Fibroblast of lung (primary cell): ENCODE measurements at places on chromosomes 12 and 14. TPM values are rescaled to one million over a fixed set of nuclear protein-coding genes. Genes with fewer than 3 reads are reported as not detected.

DNA sequence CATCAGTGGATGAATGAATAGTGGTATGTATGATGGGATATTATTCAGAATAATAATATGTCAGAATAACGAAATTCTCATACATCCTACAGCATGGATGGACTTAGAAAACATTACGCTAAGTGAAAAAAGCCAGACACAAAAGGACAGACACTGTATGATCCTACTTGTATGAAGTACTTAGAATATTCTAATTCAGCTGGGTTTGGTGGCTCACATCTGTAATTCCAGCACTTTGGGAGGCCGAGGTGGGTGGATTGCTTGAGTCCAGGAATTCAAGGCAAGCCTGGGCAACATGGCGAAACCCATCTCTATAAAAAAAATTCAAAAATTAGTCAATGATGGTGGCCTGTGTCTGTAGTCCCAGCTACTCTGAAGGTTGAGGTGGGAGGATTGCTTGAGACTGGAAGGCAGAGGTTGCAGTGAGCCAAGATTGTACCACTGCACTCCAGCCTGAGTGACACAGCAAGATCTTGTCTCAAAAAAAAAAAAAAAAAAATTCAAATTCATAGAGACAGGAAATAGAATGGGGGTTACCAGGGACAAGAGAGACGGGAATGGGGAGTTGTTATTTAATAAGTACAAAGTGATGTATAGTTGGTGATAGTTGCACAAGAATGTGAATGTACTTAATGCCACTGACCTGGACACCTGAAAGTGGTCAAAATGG, 132.3 kb downstream of the CHST11 start:
- no peak overlapping the region for H3K27ac ChIP-seq
- H3K27me3 ChIP-seq = no peaks in the 10 kb centered on the region
- DNase-seq = no peak
- no peak overlapping the region for H3K4me3 ChIP-seq

- no peaks in the 10 kb centered on the region for H3K27me3 ChIP-seq
- H3K27ac ChIP-seq = no peak overlapping the region
- H3K4me3 ChIP-seq = no peak overlapping the region
- H3K4me1 ChIP-seq = no peaks in the 10 kb centered on the region
- H3K36me3 ChIP-seq = no peaks in the 10 kb centered on the region
These were observed 6.7 kb downstream of the CLEC12A start for GRCh38 chr12:9977916-9978315.

DNA sequence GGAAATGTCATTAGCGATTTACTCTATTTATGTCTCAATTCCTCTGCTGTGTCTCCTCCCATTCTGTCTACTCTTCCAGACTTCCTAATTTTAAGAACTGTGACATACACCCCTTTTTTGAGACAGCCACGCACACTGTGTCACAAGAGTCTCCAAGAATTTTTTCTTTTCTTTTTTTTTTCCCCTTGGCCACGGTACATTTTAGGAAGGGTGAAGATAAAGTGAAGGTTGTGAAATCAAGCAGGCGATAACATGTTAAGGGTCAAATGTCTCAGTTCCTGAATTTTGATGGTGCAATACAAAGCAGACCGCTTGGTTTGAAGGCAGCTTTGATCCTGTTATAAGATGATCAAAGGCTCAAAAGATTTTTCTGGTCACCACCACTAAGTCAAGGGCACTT, 4.3 kb downstream of the OLR1 start:
- H3K36me3 ChIP-seq = no peaks in the 10 kb centered on the region
- DNase-seq = no peak
- no peak overlapping the region for H3K27ac ChIP-seq
- no peak overlapping the region for H3K4me3 ChIP-seq
- no peaks in the 10 kb centered on the region for H3K27me3 ChIP-seq

GRCh38 chr12:105234197-105234596, 1.8 kb downstream of the APPL2 start:
- no peaks in the 10 kb centered on the region for H3K36me3 ChIP-seq
- H3K4me1 ChIP-seq = peaks cover 8% of the 10 kb centered on the region
- H3K4me3 ChIP-seq = peak overlapping the region; percentile 85
- DNase-seq = no peak
- H3K27ac ChIP-seq = no peak overlapping the region
- H3K27me3 ChIP-seq = no peaks in the 10 kb centered on the region

DNA sequence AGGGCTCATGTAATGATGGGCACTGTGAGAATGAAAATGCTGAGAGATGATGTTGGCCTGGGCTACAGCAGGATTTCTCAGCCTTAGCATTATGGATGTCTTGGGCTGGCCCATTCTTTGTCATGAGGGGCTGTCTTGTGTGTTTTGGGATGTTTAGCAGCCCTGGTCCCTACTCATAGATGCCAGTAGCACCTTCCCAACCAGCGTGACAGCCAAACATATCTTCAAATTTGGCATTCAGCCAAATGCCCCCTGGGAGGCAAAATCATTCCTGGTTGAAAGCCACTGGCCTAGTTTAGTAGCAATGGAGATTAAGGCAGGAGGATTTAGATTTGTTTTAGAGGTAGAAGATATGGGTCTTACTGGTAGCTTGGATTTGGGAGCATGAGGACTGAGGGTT, 26.6 kb downstream of the UBE3B start:
- H3K27me3 ChIP-seq = no peaks in the 10 kb centered on the region
- H3K4me1 ChIP-seq = no peaks in the 10 kb centered on the region
- no peak for DNase-seq
- H3K4me3 ChIP-seq = no peak overlapping the region

- peaks cover 15% of the 10 kb centered on the region for H3K36me3 ChIP-seq
- H3K4me1 ChIP-seq = peaks cover 1% of the 10 kb centered on the region
- H3K4me3 ChIP-seq = no peak overlapping the region
- no peaks in the 10 kb centered on the region for H3K27me3 ChIP-seq
- no peak for DNase-seq
These were observed 4.1 kb downstream of the TUBA1B start for GRCh38 chr12:49126852-49127763.

DNA sequence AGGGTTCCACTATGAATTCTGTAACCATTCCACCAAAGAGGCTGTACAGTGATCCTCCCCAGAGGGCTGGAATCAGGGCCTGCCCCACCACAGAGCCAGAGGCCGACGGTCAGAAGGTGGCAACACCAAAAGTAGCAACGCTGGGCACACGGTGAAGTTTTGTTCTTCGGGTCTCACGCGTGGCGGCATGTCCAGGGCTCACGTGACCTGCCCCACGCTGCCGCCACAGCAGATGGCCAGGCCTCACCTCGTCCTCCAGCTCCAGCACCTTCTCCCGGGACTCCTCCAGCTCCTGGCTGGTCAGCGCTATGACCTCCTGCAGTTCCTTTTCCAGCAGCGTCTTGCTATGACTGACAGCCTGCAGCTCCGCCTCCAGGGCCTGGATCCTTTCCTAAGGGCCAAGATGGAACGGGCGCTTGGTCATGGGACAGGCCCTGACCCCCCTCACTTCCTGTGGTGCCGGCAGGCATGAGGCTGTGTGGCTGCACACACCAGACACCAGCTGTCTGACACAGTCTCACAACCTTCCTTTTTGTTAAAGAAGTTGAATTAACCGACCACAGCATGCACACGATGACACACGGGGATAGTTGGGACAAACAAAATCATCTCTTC, 22.4 kb upstream of the ANKLE2 start:
- peaks cover 54% of the 10 kb centered on the region for H3K36me3 ChIP-seq
- H3K27ac ChIP-seq = no peak overlapping the region
- H3K4me3 ChIP-seq = no peak overlapping the region
- H3K4me1 ChIP-seq = peaks cover 2% of the 10 kb centered on the region

DNA sequence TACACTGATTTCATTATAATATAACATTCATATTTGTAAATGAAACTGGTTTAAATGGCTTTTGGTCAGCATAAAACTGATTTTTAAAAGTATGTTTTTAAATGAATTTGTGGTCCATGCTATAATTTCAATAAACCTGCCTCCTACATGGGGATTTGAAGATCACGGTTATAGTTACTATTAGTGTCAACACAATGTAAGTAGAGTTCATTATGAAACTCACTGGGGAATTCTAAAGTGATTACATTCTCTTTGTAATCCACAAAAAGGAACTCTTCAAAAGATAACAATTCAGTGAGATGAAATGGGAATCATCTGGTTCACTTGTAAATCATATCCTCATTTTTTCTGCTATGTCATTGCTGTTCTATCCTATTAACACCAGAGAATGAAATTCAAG, 204.5 kb upstream of the G2E3 start:
- H3K4me3 ChIP-seq = no peak overlapping the region
- DNase-seq = no peak
- no peaks in the 10 kb centered on the region for H3K4me1 ChIP-seq
- H3K27ac ChIP-seq = no peak overlapping the region
- H3K36me3 ChIP-seq = no peaks in the 10 kb centered on the region

DNA sequence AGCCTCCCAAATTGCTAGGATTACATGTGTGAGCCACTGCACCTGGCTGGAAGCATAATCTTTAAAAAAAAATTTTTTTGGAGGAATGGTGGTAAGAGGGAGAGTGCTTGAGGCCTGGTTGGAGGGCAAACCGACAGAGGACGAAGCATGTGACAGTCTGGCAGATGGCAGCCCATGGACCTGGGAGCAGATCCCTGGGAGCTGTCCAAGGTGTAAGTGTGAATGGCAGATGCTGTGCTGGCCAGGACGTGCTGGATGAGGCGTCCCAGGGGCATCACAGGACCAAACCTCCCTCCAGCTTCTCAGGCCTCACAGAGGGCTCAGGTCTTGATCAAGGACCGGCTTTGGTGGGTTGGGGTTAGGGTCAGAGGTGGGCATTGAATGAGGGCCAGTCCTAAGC, 128.4 kb upstream of the NCOR2 start:
- H3K4me1 ChIP-seq = peaks cover 5% of the 10 kb centered on the region
- peaks cover 15% of the 10 kb centered on the region for H3K27me3 ChIP-seq
- peak; percentile 44 for DNase-seq
- no peaks in the 10 kb centered on the region for H3K36me3 ChIP-seq
- no peak overlapping the region for H3K4me3 ChIP-seq

DNA sequence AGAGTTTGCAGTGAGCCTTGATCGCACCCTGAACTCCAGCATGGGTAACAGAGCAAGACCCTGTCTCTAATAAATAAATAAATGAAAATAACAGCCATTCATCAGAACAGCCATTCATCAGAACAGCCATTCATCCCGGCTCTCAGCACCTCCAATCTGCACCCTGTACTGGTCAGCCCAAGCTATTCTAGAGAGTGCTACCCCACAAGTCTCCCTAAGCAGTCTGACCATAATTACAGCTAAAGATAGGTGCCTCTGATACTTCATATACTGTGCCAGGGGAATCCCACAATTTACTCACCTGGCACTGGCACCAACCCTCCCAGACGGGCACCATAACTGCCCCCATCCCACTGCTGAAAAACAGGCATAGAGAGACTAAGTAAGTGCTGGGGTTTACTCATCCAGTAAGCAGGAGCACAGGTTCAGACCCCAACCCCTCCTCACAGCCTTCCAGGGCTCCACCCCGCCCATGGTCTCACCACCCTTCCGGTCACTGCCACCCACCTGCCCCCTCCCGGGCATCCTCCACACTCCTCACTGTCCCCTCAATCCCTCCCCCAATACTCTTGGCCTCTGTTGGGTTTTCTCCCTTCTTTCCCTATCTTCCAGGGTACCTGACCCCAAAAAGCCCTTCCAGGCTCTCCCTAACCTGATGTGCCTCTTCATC, 15.2 kb upstream of the EIF5 start:
- no peaks in the 10 kb centered on the region for H3K36me3 ChIP-seq
- H3K4me1 ChIP-seq = no peaks in the 10 kb centered on the region
- DNase-seq = no peak
- no peak overlapping the region for H3K27ac ChIP-seq

GRCh38 chr12:10186299-10186698, 7.5 kb downstream of the TMEM52B start:
- H3K36me3 ChIP-seq = no peaks in the 10 kb centered on the region
- no peaks in the 10 kb centered on the region for H3K27me3 ChIP-seq
- no peak overlapping the region for H3K27ac ChIP-seq
- H3K4me3 ChIP-seq = no peak overlapping the region

DNA sequence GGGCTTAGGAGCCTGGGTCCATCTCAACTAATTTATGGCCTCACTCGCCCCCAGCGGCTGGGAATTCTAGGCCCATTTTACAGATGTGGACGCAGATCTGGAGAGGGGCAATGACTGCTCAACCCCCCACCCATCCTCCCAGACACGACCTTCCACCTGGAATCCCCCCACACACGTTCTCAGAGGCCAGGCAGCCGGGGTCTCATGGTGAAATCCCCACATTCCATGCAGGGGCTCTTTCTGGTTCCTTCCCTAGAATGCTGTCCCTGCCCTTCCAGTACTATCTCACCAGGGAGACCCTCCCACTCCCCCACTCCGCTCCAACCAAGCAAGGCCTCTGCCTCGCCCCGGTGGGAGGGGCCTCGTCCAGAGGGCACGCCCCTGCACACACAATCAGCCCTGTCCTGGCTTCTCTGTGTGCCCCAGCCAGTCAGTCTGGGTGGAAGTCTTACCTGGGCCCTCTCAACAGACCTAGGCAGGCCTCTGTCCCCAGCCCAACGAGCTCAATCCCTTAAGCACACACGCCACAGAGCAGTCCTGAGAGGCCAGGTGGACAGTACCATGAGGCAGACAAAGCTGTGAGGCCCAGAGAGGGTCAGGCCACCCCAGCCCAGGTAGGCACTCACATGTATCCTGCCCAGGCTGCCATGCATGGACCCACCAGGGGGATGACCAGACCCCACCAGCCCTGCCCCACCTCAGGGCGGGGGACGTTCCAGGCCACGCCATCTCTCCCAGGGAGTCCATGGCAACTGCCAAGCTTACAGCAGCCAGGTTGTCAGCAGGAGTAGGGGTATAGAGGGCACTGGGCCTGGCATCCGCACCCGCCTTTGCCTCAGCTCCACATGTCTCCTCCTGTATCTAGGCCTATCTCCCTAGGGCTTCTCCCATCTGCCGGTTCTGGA, 1.3 kb upstream of the ANKRD9 start:
- no peak overlapping the region for H3K4me3 ChIP-seq
- H3K4me1 ChIP-seq = peaks cover 4% of the 10 kb centered on the region
- H3K27me3 ChIP-seq = no peaks in the 10 kb centered on the region
- DNase-seq = no peak
- peaks cover 10% of the 10 kb centered on the region for H3K36me3 ChIP-seq

- no peak for DNase-seq
- H3K4me3 ChIP-seq = no peak overlapping the region
- H3K27ac ChIP-seq = no peak overlapping the region
- no peaks in the 10 kb centered on the region for H3K27me3 ChIP-seq
- H3K4me1 ChIP-seq = peaks cover 2% of the 10 kb centered on the region
These were observed 19.4 kb downstream of the SERPINA1 start for GRCh38 chr14:94368956-94369355.

DNA sequence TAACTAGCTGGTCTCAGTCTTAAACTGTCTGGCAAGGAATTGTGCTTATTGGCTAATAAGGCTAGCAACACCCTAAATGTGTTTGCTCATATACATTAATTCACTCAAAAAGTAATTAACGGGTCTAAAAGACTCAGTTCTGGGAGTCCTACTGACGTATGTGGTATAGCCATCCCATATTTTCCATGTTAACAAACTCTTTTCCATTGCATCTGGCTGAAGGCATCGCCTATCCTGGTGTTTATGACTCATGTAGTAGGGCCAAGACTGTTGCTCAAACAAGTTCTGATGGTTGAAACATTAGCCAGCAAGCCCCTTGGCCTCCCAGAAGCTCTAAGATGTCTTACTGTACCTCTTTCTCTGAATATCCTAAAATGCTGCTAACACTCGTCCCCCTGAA, 98.5 kb downstream of the PHLDA1 start:
- H3K4me1 ChIP-seq = peaks cover 5% of the 10 kb centered on the region
- peak overlapping the region; percentile 39 for H3K27ac ChIP-seq
- H3K4me3 ChIP-seq = no peak overlapping the region
- no peaks in the 10 kb centered on the region for H3K27me3 ChIP-seq

Gene LRFN5
- total RNA-seq = 2.8 and 3.6 TPM in 2 replicates

Gene HCAR3
- total RNA-seq = under 0.01 TPM in 1 of 2 replicates, not detected in the other

Gene PRICKLE1
- 4.1 and 9.6 TPM in 2 replicates for total RNA-seq

Gene CCND2
- 35.2 and 37.3 TPM in 2 replicates for total RNA-seq

Gene CLEC6A
- total RNA-seq = not detected in 2 replicates

Gene ACTN1
- 178 and 254 TPM in 2 replicates for total RNA-seq

Gene UBR7
- 27.7 and 34.0 TPM in 2 replicates for total RNA-seq

Gene GRIN2B
- total RNA-seq = under 0.01 TPM in 1 of 2 replicates, not detected in the other

Gene GPRC5D
- not detected in 2 replicates for total RNA-seq
